MCF 10A (cell line): ENCODE measurements at places on chromosomes 12 and 14.

- no peak for DNase-seq
Observed at GRCh38 chr14:35375558-35376025, 29.0 kb downstream of the NFKBIA start.

- no peak for DNase-seq
Observed at GRCh38 chr12:19630536-19630935, 191.2 kb downstream of the AEBP2 start.

DNA sequence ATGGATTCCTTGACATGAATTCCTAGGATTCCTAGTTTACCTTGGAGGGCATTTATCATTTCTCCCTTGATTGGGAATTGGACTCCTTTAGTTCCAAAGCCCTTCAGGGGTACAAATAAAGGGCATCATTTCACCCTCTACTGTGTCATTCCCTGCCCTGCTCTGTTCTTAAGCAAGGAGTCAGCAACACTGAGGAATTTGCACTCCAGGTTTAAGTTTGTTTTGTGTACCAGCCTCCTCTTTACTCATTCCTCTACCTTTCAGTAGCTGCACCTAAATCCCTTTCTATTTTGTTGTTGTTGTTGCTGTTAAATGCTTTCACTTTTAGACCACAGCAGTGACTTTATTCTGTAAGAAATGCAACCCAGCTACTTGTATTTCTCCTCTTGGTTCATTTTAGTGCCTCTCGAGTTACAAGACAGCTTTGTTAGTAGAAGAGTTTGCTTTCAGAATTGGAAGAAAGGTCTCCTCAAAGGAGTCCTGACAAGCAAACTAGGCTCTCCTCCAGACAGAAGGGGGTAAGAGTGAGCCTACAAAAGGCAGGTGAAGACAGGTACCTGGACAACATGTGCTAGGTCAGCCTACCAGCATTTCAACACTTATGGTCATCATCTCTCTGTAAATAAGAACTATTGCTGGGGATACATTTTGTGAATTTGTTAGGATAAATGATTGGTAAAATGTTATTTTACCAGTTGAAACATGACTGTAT lies 90.0 kb downstream of the RMST start:
- peak; percentile 6 for DNase-seq

- no peak for DNase-seq
Observed at GRCh38 chr12:3200814-3201233, 123.6 kb downstream of the TSPAN9 start.

DNA sequence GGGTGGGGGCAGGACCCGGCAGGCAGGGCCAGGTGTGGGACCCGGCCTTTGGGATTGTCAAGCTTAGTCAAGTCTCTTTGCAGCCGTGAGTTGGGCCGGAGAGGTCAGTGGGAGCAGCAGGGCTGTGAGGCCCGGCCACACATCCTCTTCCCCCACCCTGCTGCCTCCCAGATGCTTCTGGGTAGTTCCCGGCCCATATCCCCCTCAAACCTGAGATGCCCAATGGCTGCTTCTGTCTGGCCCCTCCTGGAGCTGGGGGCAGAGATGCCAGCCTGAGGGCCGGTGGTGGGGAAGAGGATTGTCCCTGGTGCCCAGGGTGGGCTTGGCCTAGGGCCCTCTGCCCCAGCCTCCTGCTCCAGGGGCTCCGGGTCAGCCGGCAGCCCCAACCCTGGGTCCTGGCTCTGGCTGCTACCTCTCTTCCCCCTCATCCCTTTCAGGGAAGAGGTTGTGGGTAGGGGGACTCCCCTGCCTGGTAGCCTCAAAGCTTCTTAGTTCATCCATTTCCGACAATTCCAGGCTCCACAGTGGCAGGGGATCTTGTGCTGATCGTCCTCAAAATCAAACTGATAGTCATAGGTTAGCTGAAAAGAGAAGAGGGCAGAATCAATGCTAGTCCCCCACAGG lies 2.8 kb upstream of the PRKAG1 start:
- no peak for DNase-seq
